ENCODE measurements at places on chromosomes 2 and 18.
A peak's percentile ranks its signal among the peaks of the same experiment; 100 is the strongest.

- DNase-seq, result no peak
These were observed 151.8 kb upstream of the KCTD1 start for GRCh38 chr18:26700201-26700600.

DNA sequence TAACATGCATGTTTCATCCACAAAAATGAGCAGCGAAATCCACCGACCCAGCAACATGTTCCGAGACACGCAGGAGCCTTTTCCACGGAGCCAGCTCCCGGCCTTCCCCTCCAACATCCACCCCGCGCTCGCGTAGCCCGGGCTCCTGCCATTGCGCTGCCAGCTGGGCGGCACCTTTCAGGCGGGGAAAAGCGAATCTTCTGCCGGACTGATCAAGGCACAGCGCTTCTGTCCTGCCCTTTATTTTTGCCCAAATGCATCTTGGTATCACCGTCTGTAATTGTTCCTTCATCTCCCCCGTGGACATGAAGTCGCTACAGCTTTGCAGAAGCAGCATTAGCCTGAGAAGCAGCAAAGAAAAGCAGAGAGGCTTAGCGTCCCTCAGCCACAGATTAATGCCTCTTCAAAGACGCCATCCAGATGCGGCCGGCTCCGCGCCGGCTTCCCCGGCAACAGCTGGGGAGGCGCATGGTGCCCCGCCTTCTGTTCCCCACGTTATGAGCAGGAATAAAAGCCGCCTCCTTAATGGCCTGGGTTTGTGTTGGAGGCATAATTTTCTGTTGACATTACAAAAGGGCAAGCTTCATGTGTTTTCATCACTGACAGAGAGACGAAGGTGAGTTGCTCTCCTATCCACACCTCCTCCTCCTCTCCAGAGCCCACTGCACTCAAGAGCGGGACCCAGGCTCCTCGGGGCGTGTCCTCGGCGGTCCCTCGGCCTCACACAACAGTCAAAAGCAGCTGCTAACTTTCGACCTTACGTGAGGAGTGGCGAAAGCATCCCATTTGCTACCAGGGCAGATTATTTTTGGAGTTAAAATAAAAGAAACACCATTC lies 122.1 kb upstream of the SALL3 start:
- DNase-seq, result no peak

- no peak for DNase-seq
These were observed 155.8 kb downstream of the PTPRM start for GRCh38 chr18:7722955-7723354.

DNA sequence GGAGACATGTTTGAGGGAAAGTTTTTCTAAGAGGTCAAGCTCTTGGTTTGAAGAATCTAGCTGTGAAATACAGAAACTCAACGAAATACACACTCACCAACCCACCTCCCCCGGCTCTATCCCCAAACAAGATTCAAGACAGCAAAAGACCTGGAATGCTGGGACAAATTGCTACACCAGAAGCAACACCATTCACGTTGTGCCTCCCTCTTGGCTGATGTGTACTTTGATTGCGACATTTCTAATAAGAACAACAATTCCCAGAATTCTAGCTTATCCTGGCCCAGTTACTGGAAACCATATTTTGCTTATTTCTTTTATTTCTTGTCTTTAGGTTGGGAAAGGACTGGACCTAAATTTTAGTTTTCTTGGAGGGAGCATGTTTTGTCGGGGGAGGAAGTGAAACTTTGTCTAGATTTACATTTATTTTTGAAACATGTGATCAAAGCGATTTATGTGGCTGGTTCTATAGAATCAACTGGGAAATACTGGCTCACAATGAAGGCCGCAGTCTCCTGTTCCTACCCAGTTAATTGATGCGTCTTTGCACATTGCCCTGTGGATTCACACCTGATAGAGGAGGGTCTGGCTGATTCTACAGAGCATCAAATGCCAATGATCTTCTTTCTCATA lies 29.6 kb upstream of the LPIN1 start:
- no peak for DNase-seq

- no peak for DNase-seq
These were observed 106.8 kb upstream of the MSH2 start for GRCh38 chr2:47295981-47296635.

DNA sequence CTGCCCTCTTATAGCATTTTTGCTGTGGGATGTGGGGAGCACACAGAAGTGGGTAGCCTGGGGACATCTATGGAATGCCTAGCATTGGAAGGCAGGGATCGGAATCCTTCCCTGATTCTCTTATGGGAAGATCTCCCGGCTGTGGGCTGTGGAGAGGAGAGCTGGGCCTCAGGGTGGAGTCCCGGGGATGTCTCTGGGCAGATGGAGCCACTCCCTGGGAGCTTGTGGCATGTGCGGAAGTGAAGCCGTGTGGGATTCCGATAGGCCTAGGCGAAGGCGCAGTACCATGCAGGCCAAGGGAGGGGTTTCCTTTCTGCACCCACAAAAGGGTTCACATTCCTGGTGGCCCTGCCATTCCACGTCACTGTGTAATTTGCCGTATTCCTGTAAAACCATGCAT lies 87.9 kb downstream of the GLI2 start:
- DNase-seq, result no peak

- DNase-seq, result no peak
These were observed 35.9 kb downstream of the CCDC102B start for GRCh38 chr18:68833756-68834155.

- no peak for DNase-seq
These were observed 20.8 kb upstream of the TUBB6 start for GRCh38 chr18:12287131-12287681.

GRCh38 chr2:201860636-201861066 lies 54.3 kb downstream of the CDK15 start:
- DNase-seq, result no peak

- DNase-seq, result no peak
These were observed 20.0 kb downstream of the TRIP12 start for GRCh38 chr2:229901819-229902218.

- DNase-seq, result no peak
These were observed 135.8 kb downstream of the IKZF2 start for GRCh38 chr2:213015387-213016165.

GRCh38 chr2:71784734-71785511 lies 331.6 kb downstream of the DYSF start:
- DNase-seq, result no peak

DNA sequence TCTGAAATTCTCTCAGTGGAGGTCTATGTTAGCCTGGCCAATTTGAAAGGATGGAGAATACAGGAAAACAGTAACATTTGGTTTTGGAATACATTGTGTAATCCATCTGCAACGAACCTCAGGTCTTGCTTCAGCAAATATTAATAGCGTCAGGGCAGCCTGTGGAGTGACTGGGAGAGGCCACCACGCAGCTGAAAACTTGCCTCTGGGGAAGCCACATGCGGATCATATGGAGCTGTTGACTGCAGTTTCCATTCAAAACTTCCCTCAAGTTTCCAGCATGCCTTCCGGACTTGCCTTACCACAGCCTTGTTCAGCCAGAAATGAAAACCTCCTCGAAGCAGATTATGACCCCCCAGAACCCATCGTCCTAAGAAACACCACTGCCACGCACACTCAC lies 25.7 kb downstream of the BCL11A start:
- DNase-seq, result no peak

- DNase-seq, result no peak
These were observed 536 bp downstream of the PDE1A start for GRCh38 chr2:182426082-182426917.

DNA sequence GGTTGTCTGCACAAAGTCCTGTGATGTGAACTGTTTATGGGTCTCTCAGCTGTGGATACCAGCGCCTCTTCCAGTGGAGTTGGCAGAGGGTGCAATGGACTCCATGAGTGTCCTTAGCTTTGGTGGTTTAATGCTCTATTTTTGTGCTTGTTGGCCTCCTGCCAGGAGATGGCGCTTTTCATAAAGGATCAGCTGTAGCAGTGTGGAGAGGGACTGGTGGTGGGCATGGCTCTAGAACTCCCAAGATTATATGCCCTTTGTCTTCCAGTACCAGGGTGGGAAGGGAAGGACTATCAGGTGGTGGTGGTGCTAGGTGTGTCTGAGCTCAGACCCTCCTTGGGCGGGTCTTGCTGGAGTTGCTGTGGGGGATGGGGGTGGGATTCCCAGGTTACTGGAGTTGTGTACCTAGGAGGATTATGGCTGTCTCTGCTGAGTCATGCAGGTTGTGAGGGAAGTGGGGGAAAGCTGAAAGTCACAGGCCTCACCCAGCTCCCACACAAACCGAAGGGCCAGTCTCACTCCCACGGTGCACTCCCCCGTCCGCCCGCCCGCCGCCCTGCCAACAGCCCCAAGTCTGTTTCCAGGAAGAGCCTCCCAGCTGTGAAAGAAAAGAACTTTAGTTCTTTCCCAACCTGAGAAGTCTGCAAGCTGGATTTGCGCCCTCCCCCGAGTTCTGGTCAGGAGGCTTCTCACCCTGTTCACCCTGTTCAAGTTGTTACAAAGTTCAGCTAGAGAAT lies 108.1 kb downstream of the MARCO start:
- no peak for DNase-seq

DNA sequence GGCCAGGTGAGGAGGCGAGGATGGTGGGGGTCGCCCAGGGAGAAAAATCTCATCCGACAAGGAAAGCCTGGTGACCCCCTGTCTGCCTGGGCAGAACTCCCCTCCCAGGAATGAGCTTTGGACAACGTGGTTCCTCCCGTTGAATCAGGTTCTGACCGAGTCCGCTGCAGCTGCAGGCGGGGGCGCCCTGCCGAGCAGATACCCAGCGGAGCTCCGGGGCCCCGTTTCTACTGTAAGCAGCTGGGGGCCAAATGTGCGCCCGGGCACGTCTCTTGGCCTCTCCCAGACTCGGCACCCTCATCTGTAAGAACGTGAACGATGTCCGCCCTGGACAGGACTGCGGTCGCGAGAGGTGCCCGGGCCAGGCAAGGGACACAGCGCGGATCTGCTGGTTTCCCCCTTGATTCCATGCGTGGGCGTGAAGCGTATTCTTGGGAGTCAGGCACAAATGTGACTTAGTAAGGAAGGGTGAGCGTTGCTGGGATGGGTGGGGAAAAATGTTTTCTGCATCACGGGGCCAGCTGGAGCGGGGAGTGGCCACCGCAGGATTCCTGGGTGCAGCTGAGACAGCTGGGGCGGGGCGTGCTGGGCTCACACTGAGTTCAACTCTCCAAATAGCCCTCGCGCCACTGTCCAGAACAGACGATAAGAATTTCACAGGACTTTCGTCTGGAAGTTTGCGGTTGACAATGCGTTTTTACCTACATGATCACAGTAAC lies 20.2 kb upstream of the TUBB6 start:
- DNase-seq, result no peak

DNA sequence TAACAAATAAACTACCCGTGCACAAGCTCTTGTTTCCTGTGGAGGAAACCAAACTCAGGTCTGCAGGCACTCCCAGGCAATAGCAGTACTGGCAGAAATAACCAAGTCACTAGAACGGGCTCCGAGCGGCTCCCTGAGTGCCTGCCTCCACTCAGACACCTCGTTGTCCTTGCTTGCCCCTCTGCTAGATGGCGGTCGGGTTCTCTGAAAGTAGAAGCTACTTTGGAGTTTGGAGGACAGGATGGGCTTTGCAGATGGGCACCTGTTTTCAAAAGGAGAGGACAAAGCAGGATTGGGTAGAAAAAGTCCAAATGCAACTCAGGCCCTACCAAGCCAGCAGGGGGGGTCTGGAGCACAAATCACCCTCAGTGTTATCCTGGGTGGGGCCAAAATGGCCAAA lies 136.4 kb downstream of the LRRC30 start:
- no peak for DNase-seq

- DNase-seq, result no peak
These were observed 265.1 kb downstream of the RIT2 start for GRCh38 chr18:42850174-42851083.

GRCh38 chr2:112195167-112195766 lies 57.1 kb downstream of the FBLN7 start:
- DNase-seq, result no peak

GRCh38 chr18:7807936-7808453 lies 240.9 kb downstream of the PTPRM start:
- DNase-seq, result no peak

DNA sequence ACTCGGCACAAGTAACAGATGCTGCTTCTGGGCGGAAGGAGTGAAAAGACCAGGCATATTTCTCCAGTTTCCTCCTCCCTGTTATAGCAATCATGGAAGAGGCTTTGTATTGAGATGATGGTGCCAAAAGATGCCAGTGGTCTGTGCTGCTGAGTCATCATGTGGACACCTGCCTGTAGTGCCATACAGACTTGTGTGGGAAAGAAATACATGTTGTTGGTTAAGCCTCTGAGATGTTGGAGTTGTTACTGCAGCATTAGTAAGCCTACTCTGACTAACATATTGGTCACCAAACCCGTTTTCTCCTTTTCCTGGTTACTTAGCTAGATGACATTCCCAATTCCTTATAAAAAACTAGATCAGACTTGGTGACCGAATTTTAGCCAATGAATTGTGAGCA lies 356.9 kb downstream of the ZNF521 start:
- no peak for DNase-seq

DNA sequence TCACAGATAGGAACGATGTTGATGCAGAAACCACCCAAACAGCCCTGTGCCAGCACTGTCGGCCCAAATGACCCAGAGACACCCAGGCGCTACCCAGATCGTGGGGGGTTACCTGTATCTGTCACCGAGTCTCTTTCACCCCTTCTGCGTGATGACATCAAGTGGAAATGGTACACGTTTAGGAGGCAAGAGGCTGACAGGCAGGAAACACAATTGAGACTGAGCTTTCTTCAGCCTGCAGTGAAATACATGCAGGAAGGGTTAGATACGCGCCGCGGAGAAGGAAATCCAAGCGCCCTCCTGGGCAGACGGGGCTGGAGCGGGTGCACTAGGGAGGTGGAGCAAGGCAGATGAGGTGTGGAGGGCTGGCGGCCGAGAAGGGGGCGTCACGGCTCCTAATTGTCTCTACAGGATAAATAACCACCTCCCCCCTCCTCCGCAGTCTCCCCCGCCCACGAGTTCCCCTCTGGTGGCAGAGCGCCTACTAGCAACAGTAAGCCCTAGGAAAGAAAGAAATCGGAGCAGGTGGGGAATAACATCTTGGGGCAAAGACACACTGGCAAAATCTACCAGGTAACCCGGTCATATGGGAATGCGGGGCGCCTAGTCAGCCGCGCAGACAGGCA lies at the start of gene RNF152:
TSS of gene RNF152 (minus strand) at position 325 of the 626 bp plus-strand sequence. CDS start 76,544 bp downstream, outside the sequence.
- peak; percentile 0 for DNase-seq

DNA sequence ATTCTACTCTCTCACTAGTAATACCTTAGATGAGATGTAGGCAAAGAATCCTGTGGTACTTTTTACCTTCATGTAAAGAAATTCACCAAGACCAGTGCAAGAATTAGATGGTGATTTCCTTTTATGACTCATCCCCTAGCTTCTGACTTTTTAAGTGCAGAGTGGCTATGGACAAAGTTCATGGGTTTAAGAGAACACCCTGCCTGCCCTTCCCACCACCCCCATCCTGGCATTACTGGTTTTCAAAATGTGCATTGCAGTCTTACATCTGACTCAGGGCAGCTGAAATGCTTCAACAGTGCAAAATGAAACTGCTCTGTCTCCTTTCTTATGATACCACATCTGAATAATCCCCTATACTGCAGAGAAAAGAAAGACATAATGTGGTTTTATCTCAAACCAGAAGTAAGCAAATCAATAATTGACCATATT lies 22.6 kb downstream of the MAIP1 start:
- DNase-seq, result no peak

DNA sequence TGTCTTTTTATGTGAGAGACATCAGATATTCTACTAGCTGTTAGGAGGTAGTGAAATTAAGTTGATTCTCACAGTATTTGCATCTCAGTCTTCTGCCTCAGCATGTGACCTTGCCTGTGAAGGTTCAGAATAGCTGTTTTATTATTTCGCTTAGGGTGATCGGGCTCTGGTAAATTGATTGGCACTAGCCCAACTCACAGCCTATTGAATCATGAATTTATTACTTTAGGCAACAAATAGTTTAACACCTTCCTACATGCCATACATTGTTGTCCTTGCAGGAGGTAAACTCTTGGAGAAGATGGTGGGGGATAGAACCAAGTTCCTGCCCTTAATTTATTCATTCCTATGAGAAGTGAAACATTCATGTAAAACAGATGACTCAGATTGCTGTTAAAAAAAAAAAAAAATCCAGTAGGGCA lies 101.9 kb downstream of the GPD2 start:
- DNase-seq, result no peak

Data from activated T-helper 1 cell treated with Interleukin-2 at 50 U/mL for 16 hours (primary cell).